ENCODE measurements at places on chromosomes 2 and 18.

GRCh38 chr2:141878016-141878415, 252.8 kb downstream of the LRP1B start:
- no peak for DNase-seq

DNA sequence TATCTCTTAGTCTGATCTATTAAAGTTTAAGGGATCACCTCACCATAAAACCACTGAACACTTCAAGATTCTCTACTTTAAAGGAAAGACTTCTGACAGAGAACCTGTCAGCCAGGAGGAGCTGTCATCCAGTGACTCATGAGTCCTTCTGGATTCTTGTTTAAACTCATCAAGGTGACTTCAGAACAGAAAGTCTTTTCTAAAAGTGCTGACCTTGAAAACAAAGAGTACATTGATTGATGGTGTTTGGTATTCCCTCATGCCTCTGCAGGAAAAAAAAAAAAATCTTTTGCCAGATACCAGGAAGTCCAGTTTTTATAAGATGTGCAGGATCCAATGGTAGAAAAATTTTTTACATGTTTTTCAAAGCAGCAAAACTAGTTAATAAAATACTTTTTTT, 12.3 kb downstream of the DSG2 start:
- DNase-seq = no peak

DNA sequence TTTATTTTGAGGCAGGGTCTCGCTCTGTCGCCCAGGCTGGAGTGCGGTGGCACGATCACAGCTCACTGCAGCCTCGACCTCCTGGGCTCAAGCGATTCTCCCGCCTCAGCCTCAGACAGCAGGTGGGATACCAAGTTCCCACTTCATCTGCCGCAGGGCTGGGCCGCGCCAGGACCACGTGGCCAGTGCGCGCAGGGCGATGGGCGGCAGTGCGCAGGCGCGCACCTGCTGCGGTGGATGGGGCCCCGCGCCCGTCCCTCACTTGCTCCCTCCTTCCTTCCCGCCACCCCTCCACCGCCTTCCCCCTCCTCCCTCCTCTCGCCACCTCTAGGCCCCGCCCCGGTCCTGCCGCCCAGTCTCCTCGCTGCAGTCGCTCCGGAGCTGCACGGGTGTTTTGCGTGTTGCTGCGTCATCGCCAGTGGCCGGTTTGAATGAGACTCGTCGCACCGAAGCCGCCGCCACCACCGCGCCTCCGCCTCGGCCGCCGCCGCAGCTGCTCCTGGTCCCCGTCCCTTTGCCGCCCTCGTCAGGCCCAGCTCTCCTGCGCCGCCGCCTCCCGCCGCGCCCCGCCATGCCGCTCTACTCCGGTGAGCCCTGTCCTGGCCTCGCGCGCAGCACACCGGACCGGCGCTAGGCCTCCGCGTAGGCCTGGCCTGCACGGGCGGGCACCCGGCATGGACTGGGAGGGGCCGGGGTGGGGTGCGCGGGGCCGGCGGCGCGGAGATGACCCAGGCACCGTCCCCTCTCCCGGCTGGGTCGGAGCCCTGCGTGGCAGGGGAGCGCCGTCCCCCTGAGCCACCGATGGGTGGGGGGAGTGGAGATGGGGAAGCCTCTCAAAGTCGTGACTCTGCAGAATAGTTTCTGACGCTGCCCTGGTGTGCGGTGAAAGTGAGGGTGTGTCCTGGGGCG, at the start of gene USP14:
TSS of gene USP14 (plus strand) at position 430 of the 909 bp plus-strand sequence. CDS start at position 572, 142 bp downstream.
- peak; percentile 90 for DNase-seq

DNA sequence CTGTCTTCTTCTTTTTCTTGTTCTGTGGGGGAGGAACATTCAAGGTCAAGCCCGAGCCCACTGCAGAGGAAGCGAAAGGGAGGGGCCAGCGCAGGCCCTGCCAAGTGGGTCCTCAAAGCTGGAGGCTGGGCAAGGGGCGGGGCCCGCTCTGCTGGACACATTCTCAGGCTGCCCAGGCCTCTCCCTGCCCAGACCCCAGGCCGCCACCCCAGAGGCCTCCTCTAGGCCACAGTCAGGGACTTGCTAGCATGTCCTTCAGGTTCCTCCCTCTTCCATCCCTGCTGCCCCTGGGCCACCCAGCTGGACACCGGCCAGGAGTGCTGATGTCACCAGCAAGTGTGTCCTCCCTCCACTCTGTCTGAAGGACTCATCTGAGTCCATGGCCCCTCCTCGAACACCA, 44.1 kb downstream of the KIF1A start:
- DNase-seq = no peak

GRCh38 chr2:41725901-41726300, 321.9 kb upstream of the PKDCC start:
- no peak for DNase-seq

DNA sequence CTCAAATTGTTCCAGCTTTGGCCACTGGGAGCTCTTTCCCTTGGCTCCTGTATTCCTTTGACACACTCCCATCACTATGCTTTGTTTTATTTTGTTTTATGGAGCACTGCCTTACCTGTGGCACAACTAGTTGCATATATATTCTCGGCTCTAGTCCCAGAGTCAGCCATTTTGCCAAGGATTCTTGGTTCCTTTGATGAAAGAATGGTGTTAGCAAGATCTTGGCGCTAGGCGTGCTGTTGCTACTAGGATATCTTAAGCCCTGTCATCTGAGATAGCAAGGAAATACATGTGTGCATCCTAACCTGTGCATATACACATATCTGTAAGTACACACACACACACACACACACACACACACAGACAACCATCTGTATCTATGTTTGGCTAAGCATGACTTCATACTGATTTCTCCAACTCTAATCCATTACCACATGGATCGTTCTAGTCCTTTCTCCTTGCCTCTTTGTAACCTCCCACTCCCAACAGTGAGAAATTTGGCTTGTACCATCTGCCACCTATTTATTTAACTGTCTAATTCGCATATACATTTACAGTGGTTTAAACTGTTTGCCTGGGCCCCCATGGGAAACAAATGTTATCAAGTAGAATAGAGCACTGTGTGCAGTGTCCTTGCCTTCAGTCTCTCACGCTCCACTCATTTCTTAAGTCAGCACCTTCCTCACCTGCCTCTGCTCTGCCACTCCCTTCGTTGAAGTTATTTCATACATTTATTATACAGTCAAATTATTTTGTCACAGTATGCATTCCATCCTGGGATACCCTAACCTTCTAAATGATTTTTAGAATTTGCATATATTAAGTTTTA, 137.5 kb upstream of the MAP3K20 start:
- no peak for DNase-seq

- no peak for DNase-seq
Measured at GRCh38 chr2:232800166-232800565, 23.8 kb upstream of the KCNJ13 start.

DNA sequence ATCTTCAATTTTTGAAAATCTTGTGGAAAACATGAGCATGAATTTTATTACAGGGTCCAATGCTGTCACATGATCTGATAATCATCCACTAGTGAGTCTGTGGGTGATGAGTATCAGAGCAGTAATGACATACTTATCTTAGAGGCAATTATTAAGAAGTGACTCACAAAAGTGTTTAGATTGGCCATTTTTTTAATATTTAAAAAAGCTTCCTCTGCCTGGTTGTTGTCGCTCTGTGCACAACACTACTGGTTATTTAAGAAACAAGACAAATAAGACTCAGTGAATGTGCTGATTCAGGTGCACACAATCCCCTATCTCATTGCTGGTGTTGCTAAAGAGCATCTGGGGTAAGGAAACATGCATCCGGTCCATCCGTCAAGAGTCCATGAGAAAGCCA, 665.8 kb upstream of the ZEB2 start:
- no peak for DNase-seq

DNA sequence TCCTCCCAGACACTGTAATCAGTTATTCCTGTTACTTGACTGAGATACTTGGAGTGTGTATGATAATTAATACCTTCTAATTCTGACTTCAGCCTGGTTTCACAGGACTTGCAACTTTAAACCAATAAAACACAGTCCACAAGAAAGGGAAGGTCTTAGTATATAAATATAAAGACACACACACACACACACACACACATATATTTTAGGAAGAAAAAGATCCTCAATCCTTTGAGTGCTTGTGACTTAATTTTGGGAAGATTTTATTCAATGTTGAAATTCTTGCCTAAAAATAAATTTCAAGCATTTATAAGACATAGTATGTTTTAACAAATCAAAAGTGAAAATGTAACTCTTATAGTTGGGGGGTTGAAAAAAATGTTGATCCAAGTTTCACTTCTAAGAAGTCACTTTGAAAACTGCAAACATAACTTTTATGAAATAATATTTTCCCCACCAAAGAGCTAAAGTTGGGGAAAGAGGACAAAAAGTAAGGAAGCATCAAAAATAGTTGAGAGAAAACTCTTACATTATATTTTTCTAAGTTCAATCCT, 824 bp upstream of the VPS54 start:
- no peak for DNase-seq

- no peak for DNase-seq
Measured at GRCh38 chr2:38375696-38376345, 1.3 kb downstream of the ATL2 start.

GRCh38 chr2:14633061-14633460, 544 bp downstream of the LRATD1 start:
- no peak for DNase-seq

- DNase-seq = no peak
Measured at GRCh38 chr2:51813247-51813646, 781.3 kb upstream of the NRXN1 start.

GRCh38 chr18:46237891-46238290, 133.7 kb downstream of the HAUS1 start:
- DNase-seq = no peak

DNA sequence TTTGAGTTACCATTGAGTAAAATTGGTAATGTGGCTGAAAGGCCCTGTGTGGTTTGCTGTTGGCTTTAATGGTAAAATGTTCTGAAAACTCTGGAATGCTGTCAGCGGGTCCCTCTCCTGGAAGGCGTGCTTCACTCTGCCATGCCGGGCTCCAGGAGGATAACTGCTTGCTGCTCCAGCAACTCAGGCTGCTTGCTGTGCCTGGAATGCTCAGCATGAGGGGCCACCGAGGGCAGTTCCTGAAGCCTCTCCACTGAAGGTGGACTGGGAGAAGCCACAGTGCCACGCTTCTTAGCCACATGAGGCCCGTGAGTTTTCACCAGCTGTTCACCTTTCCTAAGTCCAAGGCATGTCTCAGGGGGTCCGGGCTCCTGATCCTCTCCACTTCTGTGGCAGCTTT, 90.4 kb upstream of the FAM110C start:
- no peak for DNase-seq

DNA sequence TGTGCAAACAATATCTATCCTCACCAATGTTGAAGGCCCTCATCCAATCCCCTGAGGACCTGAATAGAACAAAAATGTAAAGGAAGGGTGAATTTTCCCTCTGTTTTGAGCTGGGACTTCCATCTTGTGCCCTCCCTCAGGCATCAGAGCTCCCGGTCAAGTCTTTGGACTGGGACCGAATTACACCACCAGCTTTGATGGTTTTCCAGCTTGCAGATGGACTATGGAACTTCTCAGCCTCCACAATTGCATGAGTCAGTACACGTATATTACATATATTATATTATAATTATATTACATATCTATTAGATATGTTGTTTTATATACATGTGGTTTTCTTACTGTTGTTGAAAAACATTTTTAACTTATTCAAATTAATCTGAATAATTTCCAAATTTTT, 496.4 kb downstream of the CMPK2 start:
- no peak for DNase-seq

DNA sequence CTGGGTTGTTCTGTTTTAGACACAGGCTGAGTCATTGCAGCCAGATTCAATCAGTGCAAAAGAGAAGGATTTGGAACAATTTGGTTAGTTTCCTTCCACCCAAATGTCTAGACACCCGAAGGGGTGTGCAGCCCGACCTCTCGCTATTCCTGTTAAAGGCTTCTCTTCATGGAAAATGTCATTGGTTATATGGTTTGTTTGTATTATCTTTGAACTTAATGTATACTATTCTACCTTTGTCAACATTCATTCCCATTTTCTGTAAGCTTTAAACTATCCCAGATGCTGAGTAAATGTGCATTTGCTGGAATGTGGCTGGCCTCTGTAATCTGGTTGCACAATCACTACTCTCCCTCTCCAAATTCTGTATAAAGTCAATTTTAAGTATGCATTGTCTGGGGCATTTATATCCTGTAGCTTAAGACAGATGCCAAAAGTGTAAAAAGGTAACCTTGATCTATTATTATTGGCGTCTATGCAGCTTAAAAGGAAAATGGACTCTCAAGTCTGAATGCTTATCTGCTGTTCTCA, 80.4 kb upstream of the RND3 start:
- DNase-seq = no peak
